ENCODE measurements at places on chromosomes 5 and 9. TPM values are rescaled to one million over a fixed set of nuclear protein-coding genes. Genes with fewer than 3 reads are reported as not detected.

Gene FOXD4L3
- not detected for total RNA-seq

Gene KCTD16
- 0.35 TPM for total RNA-seq

GRCh38 chr5:162209005-162209605 lies 141.5 kb downstream of the GABRG2 start:
- DNase-seq: no peak

GRCh38 chr5:17292434-17293015 lies 75.1 kb downstream of the BASP1 start:
- no peak for DNase-seq

Gene PCSK1
- 3.2 TPM for total RNA-seq

GRCh38 chr9:128109050-128109709 lies 18.3 kb downstream of the PTGES2 start:
- no peak for DNase-seq

DNA sequence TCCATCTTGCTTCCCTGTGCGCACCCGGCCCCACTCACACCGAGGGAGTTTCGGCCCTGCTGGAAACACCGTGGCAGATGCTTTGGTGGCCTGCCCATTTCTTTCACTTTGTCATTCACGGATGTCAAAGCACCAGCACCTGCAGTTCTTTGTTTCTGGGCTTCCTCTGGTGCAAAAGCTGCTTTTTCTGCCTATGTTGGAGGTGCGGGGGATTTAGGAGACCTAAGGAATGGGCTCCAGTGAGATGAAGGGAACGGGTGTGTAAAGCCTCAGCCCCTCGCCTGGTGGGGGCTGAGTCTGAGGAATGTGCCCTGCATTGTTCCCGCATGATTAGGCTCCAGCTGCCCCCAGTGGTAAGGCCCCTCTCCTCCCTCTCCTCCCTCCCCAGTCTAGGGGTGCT lies 62.3 kb downstream of the THBS4 start:
- no peak for DNase-seq

DNA sequence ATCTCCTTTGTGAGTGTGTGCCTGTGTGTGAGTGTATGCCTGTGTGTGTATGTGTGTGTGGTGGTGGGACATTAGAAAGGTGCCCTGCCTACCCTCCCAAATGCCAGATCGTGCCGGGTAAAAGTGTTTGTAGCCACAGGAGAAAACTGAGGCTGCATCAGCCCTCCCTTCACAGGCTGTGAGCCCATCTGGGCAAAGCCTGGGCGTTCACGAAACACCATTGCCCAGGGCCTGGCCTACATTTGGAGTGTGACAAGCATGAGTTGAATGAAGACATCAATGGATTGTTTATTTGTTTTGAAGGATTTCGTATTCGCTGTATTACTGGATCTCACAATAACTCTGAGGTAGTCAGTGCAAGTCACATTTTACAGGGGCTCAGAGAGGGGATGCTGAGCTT lies 270.8 kb downstream of the NSG2 start:
- DNase-seq: no peak

DNA sequence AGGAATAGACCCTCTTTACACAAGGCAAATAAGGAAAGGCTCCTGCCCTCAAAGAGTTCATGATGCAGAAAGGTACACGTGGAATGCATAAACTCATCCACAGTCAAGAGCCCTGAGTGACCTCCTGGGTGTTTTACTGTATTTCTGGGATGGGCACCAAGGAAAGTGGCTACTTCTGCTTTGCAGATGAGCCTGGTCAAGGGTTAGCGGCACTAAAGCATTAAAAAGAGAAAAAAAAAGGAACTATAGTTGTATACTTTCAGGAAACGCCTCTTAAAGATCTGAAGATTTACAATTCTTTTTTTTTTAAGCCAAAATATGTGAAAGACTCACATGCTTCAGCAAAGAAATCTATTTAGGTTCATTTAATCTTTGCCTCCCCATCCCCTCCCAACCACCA lies 366.2 kb upstream of the PDE4D start:
- no peak for DNase-seq

DNA sequence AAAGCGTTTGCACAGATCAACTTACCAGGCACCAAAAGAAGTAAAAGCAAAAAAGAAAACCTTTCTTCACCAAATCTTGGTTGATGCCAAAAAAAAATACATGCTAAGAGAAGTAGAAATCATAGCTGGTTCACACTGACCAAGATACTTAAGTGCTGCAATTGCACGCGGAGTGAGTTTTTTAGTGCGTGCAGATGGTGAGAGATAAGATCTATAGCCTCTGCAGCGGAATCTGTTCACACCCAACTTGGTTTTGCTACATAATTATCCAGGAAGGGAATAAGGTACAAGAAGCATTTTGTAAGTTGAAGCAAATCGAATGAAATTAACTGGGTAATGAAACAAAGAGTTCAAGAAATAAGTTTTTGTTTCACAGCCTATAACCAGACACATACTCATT lies 36.4 kb upstream of the CCDC152 start:
- DNase-seq: no peak

GRCh38 chr9:37082214-37082765 lies 38.1 kb upstream of the ZCCHC7 start:
- no peak for DNase-seq

DNA sequence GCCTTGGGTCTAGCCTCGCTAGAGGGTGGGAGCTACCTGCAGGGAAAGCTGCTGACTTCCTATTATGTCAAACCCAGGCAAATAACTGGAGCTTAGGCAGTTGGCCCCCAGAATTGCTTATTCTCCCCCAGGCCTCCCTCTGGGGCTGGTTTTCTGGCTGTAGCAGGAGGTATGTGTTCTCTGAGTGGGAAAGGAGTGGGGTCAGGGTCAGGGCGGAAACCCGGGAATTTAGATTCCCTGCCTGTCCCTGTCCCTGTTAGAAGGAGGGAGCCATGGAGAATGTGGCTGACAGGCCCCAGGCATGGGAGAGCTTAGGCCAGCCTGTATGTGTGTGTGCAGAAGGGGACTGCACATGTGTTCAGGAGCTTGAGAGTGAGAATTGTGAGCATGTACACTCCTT lies 13.6 kb upstream of the CXXC5 start:
- no peak for DNase-seq

DNA sequence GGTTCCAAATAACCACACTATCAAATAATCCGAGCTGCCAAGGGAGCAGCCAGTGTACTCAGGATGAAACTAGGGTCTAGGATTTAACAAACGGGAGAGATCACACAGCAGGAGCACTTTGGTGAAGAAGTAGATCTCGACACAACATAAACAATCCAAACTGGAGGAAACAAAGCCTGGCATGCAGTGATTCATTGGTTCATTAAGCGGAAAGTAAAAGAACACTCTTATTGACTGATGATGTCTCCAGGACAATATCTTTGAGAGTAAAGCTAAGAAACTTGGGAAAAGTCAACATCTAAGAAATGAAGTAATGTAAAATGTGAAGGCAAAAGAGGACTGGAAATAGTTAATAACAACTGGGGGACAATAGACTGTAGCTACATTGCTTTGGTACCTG lies 1478.3 kb upstream of the CDH9 start:
- DNase-seq: no peak

GRCh38 chr5:109411627-109412026 lies 1.9 kb upstream of the PJA2 start:
- DNase-seq: no peak

- DNase-seq: no peak
Observed at GRCh38 chr5:7941692-7942091, 72.7 kb downstream of the MTRR start.

- DNase-seq: no peak
Observed at GRCh38 chr5:151086905-151087360, 6.1 kb upstream of the TNIP1 start.

Gene TRIM52
- total RNA-seq: 13.1 TPM

Gene DNAI1
- not detected for total RNA-seq

Gene QRFP
- not detected for total RNA-seq

GRCh38 chr9:37206121-37206620 lies 85.8 kb downstream of the ZCCHC7 start:
- DNase-seq: no peak

GRCh38 chr9:131487621-131488031 lies 15.1 kb upstream of the POMT1 start:
- no peak for DNase-seq

- no peak for DNase-seq
Observed at GRCh38 chr5:156826150-156826549, 23.9 kb upstream of the PPP1R2B start.

Gene RNF180
- 46.6 TPM for total RNA-seq

GRCh38 chr9:19087106-19088000 lies 15.4 kb downstream of the HAUS6 start:
- DNase-seq: no peak

GRCh38 chr9:108213511-108213910 lies 642.3 kb downstream of the ACTL7B start:
- no peak for DNase-seq

DNA sequence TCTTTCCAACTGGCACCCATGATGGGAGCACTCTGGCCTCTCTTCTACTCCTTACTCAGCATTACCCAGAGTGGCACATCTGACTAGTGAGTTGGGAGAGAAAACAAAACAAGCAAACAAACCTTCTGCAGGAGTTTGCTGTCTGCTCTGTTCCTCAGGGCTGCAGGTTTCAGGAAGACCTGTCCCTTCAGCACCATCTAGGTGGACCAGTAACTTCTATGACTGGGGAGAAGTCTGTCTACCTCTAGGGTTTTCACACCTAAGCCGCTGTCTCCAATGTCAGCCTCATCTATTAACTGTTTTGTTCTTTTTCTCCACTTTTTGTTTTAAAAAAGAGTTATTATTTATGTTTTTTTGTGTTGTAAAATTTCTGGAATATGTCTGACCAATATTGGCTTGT lies 58.7 kb downstream of the RAB3C start:
- no peak for DNase-seq

GRCh38 chr5:105726093-105726492 lies 1944.6 kb downstream of the EFNA5 start:
- no peak for DNase-seq

GRCh38 chr5:170437621-170438375 lies 48.6 kb upstream of the KCNMB1 start:
- no peak for DNase-seq

GRCh38 chr9:78365748-78366697 lies 69.1 kb downstream of the PSAT1 start:
- no peak for DNase-seq

- DNase-seq: no peak
Observed at GRCh38 chr5:106006242-106006641, 1664.5 kb downstream of the EFNA5 start.

DNA sequence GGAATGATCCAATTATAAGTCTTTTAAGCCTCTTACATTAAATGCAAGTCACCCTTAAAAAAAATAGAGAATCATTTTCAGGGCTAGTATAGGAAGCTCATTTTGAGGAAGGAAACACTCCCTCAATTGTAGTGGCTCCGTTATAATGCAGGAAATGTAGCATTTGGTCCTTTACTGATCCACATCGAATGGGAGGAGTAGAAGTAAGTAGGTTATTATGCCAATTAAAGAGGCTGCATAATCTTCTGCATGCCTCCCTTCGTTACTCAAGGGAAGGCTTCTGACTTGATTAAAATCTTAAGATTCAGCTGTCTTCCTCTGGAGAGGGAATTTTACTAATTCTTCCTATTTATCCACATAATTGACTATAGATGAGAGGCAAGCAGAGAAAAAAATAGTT lies 579.2 kb upstream of the COX7C start:
- DNase-seq: no peak

Gene FST
- total RNA-seq: 12.6 TPM

Gene SPAG8
- total RNA-seq: 5.7 TPM

Gene SAXO1
- 0.27 TPM for total RNA-seq

DNA sequence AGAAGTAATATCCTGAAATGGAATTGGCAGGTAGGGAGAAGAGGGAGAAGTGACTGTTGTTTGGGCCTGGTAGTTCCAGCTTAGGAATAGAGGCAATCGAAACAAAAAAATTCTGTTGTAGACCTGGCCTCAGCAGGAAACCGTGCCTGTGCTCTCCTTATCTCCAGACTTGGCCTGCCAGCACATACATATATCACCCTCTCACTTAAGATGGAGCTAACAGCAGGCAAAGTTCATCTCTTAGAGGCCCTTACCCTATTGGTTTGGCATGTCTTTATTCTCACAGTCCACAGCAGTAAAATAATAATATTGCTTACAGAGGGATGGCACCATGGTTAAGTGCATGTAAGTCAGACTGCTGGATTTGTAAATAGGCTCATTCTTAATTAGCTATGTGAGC lies 19.6 kb upstream of the TNC start:
- no peak for DNase-seq

DNA sequence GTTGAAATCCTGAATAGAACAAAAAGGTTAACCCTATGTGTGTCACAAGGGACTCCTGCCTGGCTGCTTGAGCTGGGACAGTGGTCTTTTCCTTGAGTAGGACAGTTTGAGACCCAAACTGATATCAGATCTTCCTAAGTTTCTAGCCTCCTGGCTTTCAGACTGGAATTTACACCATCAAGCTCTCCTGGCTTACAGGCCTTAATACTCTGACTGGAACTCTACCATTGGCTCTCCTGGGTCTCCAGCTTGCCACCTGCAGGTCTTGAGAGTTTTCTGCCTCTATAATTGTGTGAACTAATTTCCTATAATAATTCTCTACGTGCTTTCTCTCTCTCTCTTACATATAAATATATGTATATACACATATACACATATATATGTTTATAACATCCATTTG lies 112.5 kb downstream of the PRR16 start:
- DNase-seq: no peak

Gene PCDHGA4
- 11.4 TPM for total RNA-seq

DNA sequence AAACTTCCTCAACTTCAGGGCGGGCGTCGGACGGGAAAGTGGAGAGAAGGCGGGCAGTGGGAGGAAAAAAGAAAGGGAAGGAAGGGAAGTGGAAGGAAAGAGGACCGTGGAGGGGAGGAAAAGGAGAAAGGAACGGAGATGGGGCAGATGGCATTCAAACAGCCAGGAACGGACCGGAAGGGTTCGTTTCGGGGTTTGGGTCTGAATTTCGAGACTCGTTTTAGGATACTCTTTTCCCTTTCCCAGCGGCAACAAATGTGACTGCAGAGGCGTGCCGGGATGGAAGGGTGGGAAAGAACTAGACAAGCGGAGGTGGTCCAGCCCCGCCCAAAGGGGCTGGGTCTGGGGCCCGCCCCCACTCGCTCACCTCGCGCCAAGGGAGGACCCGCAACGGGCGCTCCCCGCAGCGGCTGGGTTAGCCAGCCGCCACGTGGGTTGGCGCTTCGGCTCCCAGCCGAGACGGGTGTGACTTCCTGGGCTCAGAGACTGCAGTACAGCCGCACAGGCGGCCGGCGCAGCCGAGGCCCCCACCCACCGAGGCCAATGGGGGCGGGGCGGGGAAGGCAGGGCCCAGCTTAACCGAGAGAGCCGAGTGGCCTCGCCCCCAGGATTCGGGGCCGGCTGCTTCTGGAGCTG lies 2.7 kb downstream of the VCAN start:
- DNase-seq: peak; percentile 74

DNA sequence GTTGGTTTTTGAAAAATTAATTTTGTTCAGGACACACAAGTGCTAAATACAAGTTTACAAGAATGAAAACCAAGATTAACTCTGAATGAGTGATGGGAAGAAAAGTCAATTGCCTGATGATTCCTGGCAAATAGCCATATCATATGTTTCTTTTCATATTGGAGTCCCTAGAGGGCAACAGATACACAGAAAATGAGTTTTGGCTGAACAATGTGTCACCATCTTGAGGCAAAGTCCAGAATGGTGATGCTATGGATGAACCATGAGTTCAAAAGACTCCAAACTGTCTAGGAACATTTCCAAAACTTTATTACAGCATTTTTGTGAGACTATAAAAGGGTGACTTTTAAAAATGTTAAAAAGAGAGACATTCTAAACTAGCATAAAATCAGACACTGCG lies 382.9 kb downstream of the TMEM161B start:
- DNase-seq: no peak

Data from thoracic aorta (tissue), 2 donors.